Progenitor cell of endocrine pancreas (in vitro differentiated cells): ENCODE measurements at places on chromosomes 3 and 15. TPM values are rescaled to one million over a fixed set of nuclear protein-coding genes. Genes with fewer than 3 reads are reported as not detected.

- H3K4me1 ChIP-seq: no peaks in the 10 kb centered on the region
- no peak overlapping the region for H3K27ac ChIP-seq
- no peaks in the 10 kb centered on the region for H3K36me3 ChIP-seq
- no peaks in the 10 kb centered on the region for H3K27me3 ChIP-seq
- no peak for DNase-seq
- no peak overlapping the region for H3K4me3 ChIP-seq
These were observed 299.2 kb upstream of the POU1F1 start for GRCh38 chr3:87575550-87575949.

DNA sequence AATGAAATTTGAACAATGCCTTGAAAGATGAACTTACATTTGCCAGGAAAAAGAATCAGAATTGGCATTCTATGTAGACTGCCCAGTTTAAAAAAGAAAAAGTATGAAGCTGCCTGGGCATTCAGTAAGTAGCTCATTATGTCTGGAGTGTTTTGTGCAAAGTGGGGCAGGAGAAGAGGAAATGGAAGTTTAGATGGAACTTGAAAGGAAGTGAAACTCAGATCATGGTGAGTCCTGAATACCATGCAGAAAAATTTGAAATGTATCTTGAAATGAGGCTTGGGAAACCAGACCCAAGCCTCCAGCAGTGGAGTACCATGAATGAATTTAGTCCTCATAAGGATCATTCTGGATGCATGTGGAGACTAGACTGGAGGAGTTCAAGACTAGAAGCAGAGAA is 4.8 kb upstream of the MORC1 start:
- H3K36me3 ChIP-seq: peaks cover 6% of the 10 kb centered on the region
- H3K27me3 ChIP-seq: no peaks in the 10 kb centered on the region
- no peak overlapping the region for H3K4me3 ChIP-seq
- DNase-seq: no peak
- H3K4me1 ChIP-seq: peaks cover 14% of the 10 kb centered on the region

DNA sequence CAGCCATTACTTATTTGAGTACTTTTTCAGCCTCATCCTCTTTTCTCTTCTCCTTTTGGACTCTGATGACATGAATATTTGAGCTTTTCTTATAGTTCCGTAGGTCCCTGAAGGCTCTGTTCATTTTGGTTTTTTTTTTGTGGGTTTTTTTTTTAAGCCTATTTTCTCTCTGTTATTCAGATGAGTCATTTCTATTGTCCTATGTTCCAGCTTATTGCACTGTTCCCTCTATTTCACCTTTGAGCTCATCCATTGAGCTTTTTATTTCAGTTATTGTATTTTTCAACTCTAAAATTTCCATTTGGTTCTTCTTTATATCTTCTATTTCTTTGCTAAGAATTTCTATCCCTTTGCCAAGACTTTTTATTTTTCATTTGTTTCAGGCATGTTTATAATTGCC is 7.2 kb upstream of the MGLL start:
- H3K27me3 ChIP-seq: peaks cover 33% of the 10 kb centered on the region
- no peak overlapping the region for H3K4me3 ChIP-seq
- H3K36me3 ChIP-seq: peaks cover 2% of the 10 kb centered on the region
- no peak overlapping the region for H3K27ac ChIP-seq
- no peaks in the 10 kb centered on the region for H3K4me1 ChIP-seq

- DNase-seq: no peak
- H3K27ac ChIP-seq: no peak overlapping the region
These were observed 124.7 kb downstream of the C3orf70 start for GRCh38 chr3:185028121-185028520.

- H3K4me1 ChIP-seq: peaks cover 7% of the 10 kb centered on the region
- no peaks in the 10 kb centered on the region for H3K36me3 ChIP-seq
- H3K4me3 ChIP-seq: no peak overlapping the region
- no peak for DNase-seq
- no peaks in the 10 kb centered on the region for H3K27me3 ChIP-seq
These were observed 511.6 kb upstream of the MDFIC2 start for GRCh38 chr3:70824078-70824477.

DNA sequence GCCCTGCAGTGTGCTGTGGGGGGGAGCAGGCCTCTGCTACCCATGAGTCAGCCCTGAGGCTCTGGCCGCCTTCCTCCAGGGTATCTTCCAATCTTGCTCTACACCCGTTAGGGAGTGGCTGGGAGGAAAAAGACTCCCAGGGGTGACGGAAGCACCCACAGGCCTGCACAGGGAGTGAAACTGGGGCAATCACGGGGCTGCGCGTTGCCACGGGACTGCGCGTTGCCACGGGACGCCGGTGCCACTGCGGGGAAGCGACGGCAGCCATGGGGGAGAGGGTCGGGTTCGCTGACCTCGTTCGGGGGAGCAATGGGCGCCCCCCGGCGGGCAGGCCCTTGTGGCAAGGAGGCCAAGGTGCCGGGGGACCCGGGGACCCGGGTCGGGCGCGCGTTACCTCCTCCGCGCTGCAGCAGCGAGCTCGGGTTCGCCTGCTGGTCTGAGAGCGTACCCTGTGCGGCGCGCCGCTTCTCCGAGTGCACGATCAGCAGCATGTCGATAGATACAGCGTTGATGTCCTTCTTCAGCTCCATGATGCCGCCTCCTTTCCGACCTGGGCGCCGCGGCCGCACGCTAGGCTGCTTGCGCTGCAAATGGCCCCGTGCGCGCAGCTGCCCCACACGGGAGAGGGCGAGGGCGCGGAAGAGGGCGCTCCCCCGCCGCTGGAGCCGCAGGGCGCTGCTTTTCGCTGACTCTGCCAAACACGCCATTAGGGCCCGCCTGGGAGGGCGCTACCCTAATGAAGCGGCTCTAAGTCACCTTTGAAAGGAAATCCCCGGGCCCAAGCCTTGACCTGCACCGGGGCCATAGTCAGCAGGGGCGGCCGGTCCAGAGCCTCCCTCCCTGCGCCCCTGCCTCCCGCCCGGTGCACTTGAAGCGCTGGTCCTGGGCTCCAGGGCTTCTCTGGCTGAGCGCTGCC is at the start of gene KY:
TSS of gene KY (minus strand) at position 592 of the 916 bp plus-strand sequence. CDS start at position 530, 62 bp downstream.
- H3K4me1 ChIP-seq: peaks cover 1% of the 10 kb centered on the region
- peaks cover 88% of the 10 kb centered on the region for H3K27me3 ChIP-seq
- H3K4me3 ChIP-seq: peak within 1 kb of the TSS; percentile 66

DNA sequence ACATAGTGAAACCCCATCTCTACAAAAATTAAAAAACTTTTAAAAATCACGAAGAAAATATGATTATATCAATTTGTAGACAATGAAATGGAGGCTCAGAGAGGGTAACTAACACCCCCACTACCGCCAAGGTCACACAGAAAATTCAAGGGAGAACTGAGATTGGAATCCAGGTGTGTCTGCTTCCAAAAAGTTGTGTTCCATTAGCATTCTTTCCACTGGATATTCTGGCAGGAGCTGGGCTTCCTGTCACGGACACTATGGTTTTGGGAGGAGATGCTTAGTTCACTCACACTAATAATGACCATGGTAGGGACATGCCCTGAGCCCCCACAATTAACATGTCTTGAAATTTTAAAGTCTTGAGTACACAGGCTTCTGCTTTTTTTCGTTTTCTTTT is 28.8 kb downstream of the CTSH start:
- H3K4me3 ChIP-seq: no peak overlapping the region
- peaks cover 18% of the 10 kb centered on the region for H3K36me3 ChIP-seq
- H3K27me3 ChIP-seq: no peaks in the 10 kb centered on the region
- peaks cover 14% of the 10 kb centered on the region for H3K4me1 ChIP-seq
- H3K27ac ChIP-seq: no peak overlapping the region
- no peak for DNase-seq

- H3K4me1 ChIP-seq: peaks cover 2% of the 10 kb centered on the region
- H3K27ac ChIP-seq: no peak overlapping the region
- no peaks in the 10 kb centered on the region for H3K36me3 ChIP-seq
- H3K4me3 ChIP-seq: no peak overlapping the region
These were observed 31.7 kb upstream of the SYNM start for GRCh38 chr15:99073008-99073717.

DNA sequence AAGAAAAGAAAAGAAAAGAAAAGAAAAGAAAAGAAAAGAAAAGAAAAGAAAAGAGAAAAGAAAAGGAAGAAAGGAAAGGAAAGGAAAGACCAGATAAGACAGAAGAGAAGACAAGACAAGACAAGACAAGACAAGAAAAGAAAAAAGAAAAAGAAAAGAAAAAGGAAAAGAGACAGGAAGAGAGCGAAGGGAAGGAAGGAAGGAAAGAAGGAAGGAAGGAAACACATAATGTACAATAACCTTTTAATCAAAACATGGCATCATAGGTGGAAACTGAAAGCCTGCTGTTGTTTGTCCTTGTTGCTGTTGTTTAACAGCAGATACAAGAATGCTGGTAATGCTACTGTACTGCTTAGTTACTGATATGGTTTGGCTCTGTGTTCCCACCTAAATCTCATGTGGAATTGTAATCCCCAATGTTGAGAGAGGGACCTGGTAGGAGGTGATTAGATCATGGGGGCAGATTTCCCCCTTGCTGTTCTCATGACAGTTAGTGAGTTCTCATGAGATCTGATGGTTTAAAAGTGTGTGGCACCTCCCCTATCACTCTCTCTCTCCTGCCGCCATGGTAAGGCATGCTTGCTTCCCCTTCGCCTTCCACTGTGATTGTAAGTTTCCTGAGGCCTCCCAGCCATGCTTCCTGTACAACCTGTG is 67.3 kb downstream of the MCF2L2 start:
- H3K27me3 ChIP-seq: no peaks in the 10 kb centered on the region
- H3K36me3 ChIP-seq: no peaks in the 10 kb centered on the region
- no peak overlapping the region for H3K27ac ChIP-seq

DNA sequence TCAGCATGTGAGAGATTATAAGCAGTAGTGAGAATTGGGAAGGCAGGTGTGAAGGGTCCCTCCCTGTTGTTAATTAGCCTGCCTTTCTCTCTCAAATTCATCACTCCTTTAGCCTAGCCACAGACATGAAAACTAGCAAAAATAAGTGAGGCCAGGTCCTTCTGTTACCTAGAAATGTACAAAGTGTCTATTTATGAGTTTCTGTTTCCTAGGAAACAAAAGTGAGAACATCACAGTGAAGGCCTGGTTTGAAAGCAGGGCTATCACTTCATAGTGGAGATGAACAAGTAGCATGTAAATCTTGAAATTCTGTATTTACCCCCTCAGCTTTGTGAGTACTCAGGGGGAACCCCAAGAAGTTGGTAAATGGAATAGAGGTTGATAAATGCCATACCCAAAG is 78.2 kb upstream of the UMPS start:
- H3K4me3 ChIP-seq: no peak overlapping the region
- DNase-seq: no peak
- H3K27ac ChIP-seq: no peak overlapping the region
- H3K36me3 ChIP-seq: peaks cover 11% of the 10 kb centered on the region
- no peaks in the 10 kb centered on the region for H3K4me1 ChIP-seq

DNA sequence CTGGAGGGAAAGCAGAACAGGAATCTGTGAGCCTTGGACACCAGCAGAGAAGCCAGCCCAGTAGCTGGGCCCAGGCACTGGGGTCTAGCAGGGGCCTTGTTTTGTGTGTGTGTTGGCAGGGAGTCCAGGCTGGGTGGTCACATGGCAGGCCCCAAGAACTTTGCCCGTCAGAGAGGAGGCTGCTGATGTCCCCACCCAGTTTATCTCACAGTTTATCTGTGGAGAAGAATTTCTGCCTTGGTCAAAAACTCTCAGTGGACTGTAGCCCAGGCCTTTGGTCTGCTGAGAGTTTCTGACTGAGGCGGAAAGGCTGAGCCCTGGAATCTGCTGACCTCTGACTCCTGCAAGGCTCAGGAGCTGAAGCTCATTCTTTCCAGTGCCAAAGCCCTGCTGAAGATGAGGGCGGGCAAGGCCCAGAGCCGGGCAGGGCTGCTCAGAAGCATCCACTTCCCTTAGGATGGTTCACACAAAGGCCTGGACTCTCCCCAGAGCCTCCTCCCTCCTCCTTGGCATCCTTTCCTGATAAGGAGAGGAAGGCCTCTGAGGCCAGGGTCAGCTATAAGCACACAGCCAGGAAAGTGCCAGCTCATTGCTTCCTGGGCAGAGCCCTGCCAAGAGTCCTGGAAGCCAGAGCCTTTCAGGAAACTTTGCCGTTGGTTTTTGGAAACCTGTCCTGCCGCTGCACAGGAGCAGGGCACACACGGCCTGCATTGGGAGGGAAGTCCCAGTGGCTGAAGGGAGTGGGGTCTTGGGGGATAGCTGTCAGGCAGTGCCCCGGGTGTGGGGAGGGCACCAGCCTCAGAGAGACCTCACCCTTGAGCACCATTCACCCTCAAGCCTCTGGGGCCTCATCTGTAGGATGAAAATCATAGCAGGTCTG is 37.2 kb upstream of the SLCO2A1 start:
- no peak overlapping the region for H3K27ac ChIP-seq
- peaks cover 1% of the 10 kb centered on the region for H3K4me1 ChIP-seq
- H3K4me3 ChIP-seq: no peak overlapping the region
- H3K36me3 ChIP-seq: no peaks in the 10 kb centered on the region
- peak; percentile 5 for DNase-seq
- peaks cover 9% of the 10 kb centered on the region for H3K27me3 ChIP-seq

GRCh38 chr3:713006-713621 is 379.7 kb upstream of the CNTN6 start:
- H3K27ac ChIP-seq: no peak overlapping the region
- peaks cover 16% of the 10 kb centered on the region for H3K4me1 ChIP-seq
- no peaks in the 10 kb centered on the region for H3K36me3 ChIP-seq
- no peaks in the 10 kb centered on the region for H3K27me3 ChIP-seq

GRCh38 chr3:183477801-183478456 is 49.5 kb upstream of the MCF2L2 start:
- H3K4me1 ChIP-seq: no peaks in the 10 kb centered on the region
- DNase-seq: no peak
- H3K27me3 ChIP-seq: no peaks in the 10 kb centered on the region
- H3K4me3 ChIP-seq: no peak overlapping the region

DNA sequence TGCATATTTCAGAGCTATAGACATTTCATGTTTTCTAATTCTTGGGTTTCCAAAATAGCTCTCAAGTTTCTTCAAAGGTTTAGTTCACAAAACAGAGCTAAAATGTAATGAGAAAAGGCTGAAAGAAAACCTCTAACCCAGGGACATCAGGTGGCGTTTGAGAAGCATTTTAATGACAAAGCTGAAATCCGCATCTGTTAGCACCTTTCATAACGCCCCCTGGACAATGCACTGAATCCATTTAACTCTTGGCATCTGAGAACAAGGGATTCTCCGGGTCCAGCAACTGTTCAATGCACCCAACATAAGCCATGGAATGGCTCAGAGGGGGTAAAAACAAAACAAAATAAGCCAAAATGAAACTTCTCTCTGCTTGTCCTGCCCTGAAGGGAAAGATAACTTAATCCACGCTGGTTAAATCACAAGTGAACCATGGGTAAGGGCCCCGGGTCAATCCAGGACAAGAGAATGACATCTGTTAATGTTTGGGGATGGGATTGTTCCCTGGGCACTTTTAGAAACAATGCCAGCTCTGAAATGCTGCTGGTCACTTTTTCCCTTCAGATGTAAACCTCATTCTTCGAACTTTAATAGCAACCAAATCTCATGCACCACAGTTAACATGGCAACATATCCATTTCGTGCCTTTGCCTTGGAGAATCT is 466.2 kb upstream of the ADAMTS9 start:
- peaks cover 9% of the 10 kb centered on the region for H3K4me1 ChIP-seq
- H3K36me3 ChIP-seq: no peaks in the 10 kb centered on the region
- no peak overlapping the region for H3K27ac ChIP-seq
- H3K4me3 ChIP-seq: no peak overlapping the region
- DNase-seq: no peak

The LMAN1L gene
- not detected in 2 replicates for total RNA-seq

The ERICH6 gene
- total RNA-seq: 0.49 TPM in 1 of 2 replicates, not detected in the other

The IQCF2 gene
- not detected in 2 replicates for total RNA-seq

The ITIH1 gene
- 11.3 and 14.1 TPM in 2 replicates for total RNA-seq
